ENCODE measurements at places on chromosomes 13 and 19.

DNA sequence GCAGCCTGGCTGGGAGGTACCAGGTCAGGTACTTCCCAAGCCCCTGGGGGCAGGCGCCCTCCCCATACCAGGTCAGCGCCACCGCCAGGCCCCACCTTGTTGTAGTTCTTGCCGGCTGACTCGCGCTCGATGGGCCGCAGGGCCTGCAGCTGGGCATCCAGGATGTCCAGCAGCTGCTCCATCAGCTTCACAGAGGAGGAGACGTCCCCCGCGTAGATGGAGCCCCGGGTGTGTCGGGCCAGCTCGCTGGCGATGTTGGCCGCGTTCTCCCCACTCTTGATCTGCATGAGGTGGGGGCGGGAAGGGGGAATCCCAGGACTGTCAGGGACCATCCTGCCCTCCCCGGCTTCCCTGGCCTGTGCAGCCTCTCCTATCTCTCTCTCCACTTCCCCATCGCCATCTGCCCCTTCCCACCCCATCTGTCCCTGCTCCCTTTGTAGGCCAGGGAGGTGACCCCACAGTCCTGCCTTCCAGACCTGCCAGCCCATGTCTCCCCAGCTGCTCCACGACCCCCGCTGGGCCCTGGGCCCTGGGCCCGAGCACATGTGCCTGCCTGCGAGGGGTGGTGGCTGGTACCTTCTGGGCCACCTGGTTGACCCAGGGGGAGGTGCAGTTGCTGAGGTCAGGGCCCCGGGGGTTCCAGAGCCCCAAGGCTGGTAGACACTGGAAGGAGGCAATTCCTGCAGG, 23.8 kb upstream of the ASF1B start:
- DNase-seq: no peak

- peak; percentile 60 for DNase-seq
These were observed 4.7 kb downstream of the ALOX5AP start for GRCh38 chr13:30739761-30740642.

GRCh38 chr19:3188627-3189596, 3.2 kb downstream of the NCLN start:
- no peak for DNase-seq

- DNase-seq: no peak
These were observed 20.3 kb downstream of the ZC3H4 start for GRCh38 chr19:47093254-47093653.

DNA sequence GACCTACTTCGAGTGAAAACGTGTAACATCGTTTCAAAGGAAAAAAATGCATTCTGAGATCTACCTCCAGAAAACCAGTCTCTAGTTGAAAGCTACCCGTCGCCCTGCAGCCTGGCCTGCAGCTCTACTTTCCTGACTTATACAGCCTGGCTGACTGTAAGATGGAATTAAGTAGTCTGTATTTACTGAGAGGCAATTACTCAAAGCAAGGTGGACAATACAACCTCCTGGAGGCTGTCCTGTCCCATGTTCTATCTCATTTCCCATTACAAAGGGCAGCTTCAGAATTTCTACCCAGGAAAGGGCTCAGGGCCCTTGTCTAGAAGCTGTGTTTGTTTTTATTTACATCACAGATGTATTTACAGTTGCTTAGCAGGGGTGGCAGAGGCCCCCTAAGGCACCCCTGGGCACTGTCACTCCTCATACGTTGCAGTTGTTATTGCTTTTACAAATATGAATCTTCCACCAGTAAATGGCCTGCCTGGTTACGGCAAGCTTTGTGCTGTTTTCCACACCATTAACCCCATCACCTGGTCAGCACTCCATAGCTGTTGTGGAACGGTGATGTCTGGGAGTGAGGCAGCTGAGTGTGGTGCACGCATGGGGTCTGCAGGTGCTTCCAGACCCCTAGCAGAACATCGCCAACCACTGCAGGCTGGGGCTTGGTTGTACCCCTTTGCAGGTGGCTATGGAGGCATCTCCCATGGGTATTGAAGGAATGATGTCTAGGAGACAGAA, 46.3 kb upstream of the MTIF3 start:
- no peak for DNase-seq

All from stimulated activated CD4-positive, alpha-beta T cell treated with anti-CD3 and anti-CD28 coated beads, Interleukin-12 subunit alpha, Interleukin-12 subunit beta, amount 100 ng/mL, for 48 hours (primary cell).